ENCODE measurements at places on chromosomes 5 and 9.

DNA sequence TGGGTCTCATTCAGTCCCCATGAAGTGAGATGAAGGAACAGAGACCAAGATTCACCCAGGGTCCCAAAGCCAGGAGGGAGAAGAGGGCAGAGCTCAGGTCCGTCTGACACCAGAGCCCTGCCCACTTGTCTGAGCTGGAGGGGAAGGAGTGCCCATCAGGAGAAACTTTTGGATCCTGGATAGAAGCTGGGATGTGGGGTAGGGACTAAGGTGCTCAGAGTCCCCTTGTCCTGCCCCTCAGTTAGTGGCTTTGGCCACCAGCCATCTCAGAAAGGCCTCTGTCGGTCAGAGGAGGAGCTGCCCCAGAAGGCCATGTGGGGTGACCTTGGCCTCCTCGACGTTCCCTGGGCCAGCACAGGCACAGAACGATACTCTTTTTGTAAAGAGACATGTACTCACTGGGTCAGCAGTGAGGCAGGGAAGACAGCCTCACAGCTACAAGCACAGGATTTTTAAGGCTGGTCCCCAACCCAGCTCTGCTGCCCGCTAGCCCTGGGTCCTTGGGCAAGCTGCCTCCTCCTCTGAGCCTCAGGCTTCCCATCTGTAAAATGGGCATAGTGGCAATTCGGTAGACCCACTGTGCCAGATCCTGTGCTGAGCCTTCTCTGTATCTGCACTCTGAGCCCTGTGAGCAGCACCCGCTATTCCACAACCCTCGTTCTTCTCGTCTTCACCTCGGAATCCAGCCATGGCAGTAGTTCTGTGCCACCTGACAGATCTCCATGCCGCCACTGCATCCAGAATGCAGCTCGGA lies 49.4 kb downstream of the C9orf50 start:
- no peak for DNase-seq

DNA sequence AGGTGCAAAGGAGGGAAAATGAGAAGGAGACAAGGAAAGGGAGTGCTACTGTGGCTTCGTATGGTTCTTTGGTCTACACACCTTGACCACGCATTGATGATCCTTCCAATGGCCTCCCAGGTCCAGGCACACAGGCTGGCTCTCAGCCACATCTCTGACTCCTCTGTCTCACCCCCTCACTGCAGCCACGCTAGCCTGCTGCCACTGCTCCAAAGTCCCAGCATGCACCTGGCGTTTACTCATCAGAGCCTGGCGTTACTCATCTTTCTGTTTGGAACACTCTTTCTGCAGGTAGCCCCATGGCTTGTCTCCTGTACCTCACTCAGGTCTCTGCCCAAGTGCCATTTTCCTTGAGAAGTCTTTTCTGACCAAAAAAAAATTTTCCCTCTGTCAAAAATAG lies 195.5 kb downstream of the SNCAIP start:
- no peak for DNase-seq

DNA sequence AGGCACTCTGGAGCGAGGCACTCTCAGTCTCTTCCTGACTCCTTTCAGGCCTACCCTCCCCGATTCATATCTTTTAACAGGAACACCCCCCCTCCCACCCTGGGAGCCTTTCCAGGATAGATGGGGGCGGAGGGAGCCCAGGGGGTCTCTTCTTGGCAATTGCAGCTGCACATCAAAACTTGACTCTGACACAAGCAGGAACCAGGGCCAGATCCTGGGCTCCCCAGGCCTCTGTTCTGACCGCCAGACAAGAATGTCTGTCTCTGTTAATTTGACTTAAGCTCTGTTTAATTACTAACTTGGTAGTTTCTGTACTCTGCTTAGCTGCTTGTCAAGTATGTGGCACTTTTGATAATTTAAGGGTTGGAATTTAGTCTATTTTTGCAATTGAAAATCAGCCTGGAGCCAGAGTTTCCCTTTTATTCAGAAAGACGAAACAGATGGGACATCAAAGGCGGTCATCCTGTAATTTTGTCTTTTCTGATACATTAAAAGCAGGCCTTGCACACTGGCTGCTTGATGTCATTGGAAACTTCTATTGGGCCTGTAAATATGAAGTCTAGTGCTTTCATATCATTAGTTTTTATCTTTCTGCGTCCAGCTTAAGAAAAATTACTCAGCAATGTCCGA lies 43.3 kb downstream of the ACTL7B start:
- DNase-seq: no peak

GRCh38 chr5:94223235-94223634 lies 395.2 kb downstream of the KIAA0825 start:
- no peak for DNase-seq

DNA sequence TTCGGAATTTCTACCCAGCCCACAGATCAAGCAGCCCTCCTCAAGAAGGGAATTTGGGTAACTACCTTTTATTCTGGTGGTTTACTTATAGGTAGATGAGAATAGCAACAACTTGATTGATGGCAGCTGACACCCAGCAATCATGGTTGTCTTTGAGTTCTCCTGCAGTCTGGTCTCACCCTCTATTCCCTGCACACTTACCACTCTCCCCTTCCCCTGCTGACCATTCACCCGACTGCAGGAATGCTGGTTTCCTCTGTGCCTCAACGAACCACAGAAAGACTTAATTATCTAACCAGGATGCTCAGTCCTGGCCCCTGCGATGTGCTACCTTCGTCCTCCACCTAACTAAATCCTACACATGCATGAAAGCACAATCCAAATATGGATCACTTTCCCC lies 243.0 kb downstream of the RFK start:
- DNase-seq: no peak

DNA sequence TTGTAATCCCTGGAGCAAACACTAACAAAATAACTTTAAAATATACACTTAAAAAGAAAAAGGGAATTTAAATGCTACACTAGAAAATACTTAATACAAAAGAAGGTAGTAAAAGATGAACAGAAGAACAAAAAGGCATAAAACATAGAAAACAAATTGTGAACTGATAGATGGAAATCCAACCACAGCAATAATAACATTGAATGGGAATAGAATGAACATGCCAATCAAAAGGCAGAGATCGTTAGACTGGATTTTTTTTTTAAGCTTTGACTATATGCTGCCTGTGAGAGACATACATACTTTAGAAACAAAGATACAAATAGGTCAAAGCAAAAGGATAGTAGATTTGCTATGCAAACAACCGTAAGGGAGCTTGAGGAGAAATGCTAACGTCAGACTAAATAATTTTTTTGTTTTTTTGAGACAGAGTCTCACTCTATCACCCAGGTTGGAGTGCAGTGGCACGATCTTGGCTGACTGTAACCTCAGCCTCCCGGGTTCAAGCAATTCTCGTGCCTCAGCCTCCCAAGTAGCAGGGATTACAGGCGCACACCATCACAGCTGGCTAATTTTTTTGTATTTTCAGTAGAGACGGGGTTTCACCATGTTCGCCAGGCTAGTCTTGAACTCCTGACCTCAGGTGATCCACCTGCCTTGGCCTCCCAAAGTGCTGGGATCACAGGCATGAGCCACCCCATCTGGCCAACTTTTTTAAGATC lies 6.5 kb downstream of the ABO start:
- no peak for DNase-seq

DNA sequence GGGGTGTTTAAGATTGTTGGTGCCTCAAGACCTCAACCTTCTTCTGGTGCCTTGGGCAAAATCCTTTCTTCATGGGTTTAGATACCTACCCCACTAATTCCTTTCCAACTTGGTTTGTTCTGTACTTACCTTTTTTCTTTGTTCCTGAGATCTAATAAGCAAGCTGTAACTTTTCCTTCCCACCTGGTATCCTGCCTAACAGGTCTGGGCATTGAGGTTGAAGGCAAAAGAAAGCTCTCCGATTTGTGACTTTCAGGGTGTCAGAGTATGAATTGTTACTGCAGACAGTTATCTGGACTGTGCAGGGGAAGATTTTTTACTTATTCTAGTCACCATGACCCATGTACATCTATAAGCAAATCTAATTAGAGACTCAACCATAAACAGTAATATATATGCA lies 162.6 kb upstream of the DMRT1 start:
- no peak for DNase-seq

- DNase-seq: peak; percentile 49
Observed at GRCh38 chr5:64612344-64612961, 77.8 kb upstream of the SHISAL2B start.

DNA sequence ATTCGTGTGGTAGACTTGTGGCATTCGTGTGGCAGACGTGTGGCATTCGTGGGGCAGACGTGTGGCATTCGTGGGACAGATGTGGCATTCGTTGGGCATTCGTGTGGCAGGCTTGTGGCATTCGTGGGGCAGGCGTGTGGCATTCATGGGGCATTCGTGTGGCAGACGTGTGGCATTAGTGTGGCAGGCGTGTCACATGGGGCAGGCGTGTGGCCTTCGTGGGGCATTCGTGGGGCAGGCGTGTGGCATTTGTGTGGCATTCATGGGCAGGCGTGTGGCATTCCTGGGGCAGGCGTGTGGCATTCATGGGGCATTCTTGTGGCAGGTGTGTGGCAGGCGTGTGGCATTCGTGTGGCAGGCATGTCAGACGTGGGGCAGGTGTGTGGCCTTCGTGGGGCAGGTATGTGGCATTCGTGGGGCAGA lies 106.0 kb downstream of the EHMT1 start:
- DNase-seq: no peak
